ENCODE measurements at places on chromosomes 7 and 10.

DNA sequence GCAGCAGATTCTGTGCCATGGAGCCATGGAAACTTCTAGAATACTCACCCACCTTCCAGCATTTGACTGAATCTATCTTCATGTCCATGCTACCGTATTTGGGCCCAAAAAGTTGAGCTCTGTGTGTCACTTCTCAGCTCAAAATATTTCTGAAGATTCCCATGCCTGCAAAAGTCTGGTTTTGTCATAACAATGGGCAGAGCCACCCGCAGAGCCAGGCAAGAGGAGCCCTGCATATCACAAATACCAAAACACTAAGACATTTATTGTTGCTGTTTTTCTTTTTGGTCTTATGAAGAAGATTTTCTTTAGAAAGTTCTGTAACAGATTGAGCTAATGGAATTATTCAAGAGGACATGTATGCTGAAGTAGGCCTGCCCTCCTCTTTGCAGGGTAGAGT lies 68.1 kb downstream of the PRTFDC1 start:
- no peak for DNase-seq

DNA sequence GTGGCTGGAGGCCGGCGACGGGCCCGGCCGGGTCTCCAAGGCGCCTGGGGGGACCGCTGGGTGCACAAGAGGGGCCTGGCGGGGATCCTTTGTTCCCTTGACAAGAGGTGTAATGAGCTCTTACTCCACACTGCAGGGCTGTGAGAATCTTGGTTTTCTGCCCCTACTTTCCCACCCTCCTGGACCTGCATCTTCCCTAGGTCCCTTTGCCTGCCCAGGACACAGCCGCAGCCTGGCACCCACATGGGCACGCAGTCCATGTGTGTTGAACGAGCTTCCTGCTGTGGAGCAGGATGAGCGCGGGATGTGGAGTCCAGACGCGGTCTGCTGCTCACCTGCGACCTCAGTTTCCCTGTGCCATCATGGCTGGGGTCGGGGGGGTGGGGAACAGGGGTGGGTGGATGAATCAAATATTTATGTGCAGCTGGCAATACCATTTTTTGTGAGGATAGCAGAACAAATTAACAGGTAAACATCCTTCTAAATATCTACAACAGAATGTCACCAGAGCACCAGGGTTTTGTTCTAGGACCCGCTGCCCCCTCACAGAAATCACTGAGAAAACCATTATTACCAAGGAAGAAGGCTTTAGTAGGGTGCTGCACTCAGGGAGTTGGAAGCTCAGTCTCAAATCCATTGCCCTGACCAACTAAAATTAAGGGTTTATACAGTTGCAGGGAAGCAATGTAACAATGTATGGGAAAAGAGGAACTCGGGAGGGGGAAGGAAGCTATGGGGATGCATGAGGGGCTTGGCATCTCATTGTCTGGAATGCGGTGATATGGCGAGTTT lies 474 bp upstream of the NSMCE4A start:
- no peak for DNase-seq

- no peak for DNase-seq
Observed at GRCh38 chr7:91720260-91720937, 160.1 kb downstream of the MTERF1 start.

- DNase-seq, result no peak
Observed at GRCh38 chr7:69827558-69827957, 229.3 kb downstream of the AUTS2 start.

- no peak for DNase-seq
Observed at GRCh38 chr10:82267014-82267413, 392.0 kb downstream of the NRG3 start.

- no peak for DNase-seq
Observed at GRCh38 chr10:72277996-72278667, 4.4 kb downstream of the DDIT4 start.

DNA sequence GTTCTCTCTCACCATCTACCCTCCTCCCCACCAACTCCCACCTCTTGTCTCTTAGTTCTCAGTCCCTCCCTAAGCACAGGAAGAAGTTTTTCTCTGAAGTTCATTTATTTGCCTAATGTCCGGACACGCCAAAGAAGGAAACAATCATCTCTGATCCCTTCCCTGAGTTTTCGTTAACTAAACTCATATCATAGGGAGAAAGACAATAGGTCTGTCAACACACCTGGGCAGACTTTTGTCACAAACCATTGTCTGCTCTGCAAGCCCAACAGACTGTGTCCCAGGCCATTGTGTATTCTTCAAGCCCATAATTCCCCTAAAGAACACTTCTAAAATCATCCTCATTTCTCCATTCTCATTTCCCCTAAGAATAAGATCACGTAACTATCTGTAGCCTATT lies 691.0 kb upstream of the MBL2 start:
- DNase-seq, result no peak

DNA sequence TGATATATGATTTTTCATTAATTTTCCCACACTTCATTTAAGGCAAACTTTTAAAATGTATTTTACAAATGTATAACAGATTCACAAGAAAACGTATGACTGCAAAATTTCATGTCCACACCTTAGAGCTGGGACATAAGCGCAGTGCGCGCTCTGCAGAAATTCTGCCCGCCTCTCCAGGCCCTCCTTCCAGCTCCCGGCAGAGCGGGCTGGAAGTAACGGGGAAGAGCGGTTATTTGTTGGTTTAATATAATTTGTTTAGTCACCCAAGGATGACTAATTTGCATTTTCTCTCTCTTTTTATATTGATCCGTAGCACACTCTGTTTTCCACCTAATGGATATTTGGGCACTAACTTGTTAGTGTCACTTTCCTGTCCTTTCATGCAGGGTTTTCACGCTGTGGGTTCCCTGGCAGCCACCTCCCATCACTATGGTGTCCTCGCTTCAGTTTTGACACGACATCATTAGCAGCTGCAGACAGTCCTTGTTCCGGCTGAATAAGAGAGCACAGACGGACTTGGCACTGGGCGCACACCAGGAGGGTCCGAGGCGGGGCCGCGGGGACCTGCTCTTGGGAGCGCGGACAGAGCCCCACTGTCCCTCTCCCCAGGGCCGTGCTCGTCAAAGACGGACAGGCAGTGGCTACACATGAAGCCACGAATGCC lies 129.2 kb upstream of the SEC61G start:
- no peak for DNase-seq

- no peak for DNase-seq
Observed at GRCh38 chr10:8052341-8052955, 2.0 kb upstream of the GATA3 start.

- no peak for DNase-seq
Observed at GRCh38 chr10:12587451-12587888, 238.1 kb downstream of the CAMK1D start.

GRCh38 chr10:43699516-43699915 lies 50.8 kb upstream of the ZNF32 start:
- no peak for DNase-seq

DNA sequence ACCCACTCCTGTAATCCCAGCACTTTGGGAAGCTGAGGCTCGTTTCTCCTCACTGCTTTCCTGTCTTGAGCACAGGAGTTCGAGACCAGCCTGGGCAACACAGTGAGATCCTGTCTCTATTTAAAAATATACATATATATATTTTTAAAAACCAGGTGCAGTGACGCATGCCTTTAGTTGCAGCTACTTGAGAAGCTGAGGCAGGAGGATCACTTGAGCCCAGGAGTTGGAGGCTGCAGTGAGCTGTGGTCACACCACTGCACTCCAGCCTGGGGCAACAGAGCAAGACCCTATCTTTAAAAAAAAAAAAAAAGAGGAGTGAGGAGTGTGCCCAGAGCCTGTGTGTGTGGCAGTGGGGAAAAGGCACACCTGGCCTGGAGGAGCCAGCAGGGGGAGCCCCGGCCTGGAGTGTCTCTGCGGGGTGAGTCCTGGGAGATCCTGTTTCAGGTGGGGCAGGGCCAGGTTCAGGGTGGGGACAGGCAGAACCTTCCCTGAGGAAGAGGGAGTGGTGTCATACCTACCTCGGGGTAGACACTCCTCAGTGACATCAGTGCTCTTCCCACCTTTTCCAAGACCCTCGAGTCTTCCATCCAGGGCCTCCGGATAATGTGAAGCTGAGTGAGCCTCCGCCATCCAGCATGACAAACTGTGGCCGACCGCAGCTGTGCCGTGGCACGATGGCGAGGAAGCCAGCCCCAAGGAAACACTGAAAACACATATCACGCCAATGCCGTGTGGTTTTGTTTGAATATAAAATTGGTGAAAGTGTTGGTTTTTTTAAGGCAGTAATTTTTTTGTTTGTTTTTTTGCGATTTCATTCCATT lies 9.0 kb upstream of the ARPC1B start:
- no peak for DNase-seq

DNA sequence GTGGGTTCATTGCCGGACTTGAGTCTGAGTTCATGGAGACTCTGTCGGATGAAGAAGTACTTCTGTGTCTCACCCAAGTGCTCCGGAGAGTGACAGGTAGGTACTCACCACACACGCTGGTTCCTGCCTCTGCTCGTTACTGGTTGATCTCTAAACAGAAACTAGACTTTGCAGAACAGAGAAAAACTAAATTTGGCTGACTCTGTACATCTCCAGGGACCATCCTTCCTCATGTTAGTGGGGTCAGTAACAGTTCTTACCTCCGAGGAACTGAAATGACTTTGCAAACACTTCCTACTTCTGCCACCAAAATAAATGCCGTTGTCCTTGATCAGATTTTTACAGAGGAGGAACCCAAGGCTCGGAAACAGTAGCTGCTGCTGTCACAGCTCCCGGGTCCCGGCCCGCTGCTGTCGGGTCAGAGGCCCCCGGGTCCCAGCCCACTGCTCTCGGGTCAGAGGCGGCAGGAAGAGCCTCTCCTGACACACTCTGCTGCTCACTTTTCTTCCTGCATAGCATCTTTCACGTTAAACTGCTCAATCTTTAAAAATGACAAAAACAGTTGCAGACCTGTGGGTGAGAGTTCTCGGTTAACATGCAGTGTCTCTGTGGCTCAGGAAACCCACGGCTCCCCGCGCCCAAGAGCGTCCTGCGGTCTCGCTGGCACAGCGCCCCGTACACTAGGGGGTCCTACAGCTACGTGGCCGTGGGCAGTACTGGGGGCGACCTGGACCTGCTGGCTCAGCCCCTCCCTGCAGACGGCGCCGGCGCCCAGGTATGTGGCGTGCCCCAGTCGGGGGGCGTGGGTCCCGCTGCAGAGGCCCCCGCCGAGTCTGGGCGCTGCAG lies 4.8 kb upstream of the MTG1 start:
- no peak for DNase-seq

DNA sequence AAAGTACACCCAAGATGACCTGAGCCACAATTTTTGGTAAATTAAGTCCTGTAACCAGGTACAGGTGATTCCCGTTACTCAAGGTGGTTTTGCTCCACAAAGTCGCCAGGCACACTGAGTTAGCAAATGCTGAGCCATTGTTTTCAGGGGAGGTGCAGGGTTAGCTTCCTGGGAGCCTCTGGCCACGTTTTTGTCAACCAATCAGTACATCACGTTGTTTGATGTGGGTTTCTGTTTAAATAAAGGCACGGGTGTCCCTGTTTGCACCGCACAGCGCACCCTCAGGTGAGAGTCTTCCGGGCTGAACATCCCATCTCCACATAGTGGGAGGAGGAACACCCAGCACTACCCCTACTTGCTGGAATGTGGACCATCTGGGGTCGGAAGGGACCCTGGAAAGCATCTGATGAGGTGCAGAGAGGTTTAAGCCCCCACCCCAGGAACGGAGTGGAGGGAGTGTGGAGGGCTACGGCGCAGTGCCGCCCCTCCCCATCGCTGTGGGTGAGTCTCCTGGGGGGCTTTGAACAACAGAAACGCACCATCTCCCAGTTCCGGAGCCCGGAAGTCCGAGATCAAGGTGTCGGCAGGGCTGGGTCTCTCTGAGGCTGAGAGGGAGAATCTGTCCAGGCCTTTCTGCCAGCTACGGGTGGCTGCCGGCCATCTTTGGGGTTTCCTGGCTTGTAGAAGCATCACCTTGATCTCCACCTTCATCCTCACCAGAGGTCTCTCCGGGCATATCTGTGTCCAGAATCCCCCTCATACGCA lies 42.5 kb downstream of the PRKAG2 start:
- DNase-seq, result no peak

DNA sequence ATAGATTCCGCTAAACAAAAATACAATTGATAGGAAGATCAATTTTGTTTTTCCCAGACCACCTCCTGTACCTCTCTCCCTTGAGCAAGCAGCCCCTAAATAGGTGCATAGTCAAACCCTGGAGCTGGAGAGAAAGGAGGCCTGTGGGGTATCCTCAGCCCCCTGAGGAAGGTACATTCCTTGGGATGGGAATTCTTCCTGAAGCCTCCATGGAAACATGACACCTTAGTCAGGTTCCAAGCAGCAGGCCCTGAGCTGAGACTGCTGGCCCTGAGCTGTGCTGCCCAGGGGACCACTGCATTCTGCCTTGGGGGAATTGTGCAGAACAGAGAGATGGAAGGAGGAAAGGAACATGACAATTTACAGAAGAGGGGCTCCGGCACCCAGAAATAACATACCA lies 7.4 kb downstream of the HNRNPF start:
- no peak for DNase-seq

DNA sequence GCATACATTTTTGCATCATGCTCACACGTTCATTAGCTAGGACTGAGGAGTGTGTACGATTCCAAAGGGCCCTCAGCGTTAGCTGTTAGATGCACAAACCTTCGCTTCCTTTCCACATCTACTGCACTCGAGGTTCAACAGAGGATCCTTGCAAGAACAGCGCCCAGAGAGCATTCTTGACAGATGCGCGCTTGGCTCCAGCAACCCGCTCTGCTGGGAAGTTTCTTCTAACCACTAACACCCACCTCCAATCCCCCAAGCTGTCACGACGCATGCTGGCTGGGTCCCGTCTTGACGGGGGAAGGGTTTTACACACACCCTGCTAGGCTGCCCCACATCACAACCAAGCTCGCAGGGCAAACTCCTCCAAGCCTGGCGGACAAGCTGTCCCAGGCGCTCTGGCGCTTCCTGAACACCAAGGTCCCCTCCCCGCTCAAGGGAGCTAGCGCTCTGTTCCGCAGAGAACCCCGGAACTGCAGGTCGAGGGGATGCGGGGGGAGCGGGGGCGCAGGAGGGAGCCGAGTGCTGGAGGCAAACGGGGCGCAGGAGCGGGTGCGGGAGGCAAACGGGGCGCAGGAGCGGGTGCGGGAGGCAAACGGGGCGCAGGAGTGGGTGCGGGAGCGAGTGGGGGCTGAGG lies 653 bp upstream of the ADRB1 start:
- no peak for DNase-seq

DNA sequence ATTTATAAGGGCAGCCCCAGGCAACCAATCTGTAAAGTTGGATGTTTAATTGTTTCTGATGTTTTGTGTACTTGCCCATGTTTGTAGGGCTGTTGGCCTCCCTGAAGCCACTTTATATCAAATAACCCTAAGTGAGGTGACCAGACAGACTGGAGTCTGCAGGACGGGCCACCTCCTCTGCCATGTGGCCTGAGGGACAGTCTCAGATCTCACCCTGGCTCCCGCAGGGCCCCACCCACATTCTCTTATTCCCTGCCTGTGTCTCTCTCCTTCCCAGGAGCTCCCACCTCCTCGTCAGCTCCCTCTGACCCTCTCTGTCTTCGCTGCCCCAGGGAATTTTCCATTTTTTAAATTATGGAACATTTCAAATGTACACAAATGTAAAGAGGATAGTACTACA lies 9.5 kb upstream of the C10orf71 start:
- DNase-seq, result no peak

- DNase-seq, result no peak
Observed at GRCh38 chr7:75920431-75921161, 5.6 kb downstream of the POR start.
